Vagina (tissue), 2 donors: ENCODE measurements at places on chromosomes 1 and 21.

GRCh38 chr1:25820247-25821111 lies 725 bp downstream of the MTFR1L start:
- DNase-seq = no peak

GRCh38 chr1:53524428-53525375 lies 65.5 kb downstream of the DMRTB1 start:
- no peak for DNase-seq

GRCh38 chr1:59064592-59064991 lies 232.3 kb upstream of the FGGY start:
- DNase-seq = no peak

GRCh38 chr1:17542645-17543044 lies 3.1 kb downstream of the ARHGEF10L start:
- DNase-seq = no peak

DNA sequence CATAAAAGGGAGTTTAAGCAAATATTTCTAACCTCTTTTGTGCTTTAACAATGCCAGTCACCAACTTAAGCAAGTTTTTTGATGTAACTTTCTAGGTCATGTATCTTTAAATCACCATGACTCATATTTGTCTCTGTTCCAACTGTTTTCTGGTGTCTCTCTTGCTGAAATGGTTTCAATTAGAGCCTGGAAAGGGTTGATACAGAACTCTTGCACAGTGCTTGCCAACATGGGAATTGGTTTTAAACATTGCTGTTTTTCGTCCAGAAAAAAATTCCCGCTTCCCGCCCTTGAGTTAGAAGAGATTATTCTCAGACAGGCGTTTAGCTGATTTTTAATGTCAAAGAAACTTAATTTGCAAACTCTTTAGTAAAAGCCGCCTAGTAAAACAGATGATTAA lies 46.4 kb upstream of the SLC22A15 start:
- DNase-seq = no peak

DNA sequence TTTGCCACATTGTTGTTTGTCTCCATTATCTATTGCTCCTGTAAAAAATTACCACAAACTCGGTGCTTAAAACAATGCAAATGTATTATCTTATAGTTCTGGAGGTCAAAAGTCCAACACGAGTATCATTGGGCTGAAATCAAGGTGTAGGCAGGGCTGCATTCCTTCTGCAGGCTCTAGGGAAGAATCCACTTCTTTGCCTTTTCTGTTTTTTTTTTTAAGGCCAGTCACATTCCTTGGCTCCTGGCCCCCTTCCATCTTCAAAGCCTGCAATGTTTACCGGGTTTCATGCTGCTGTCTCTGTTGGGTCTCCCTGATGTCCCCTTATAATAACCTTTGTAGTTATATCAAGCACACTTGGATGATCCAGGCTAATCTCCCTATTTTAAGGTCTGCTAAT lies 212.7 kb downstream of the PTBP2 start:
- DNase-seq = no peak

- DNase-seq = no peak
Observed at GRCh38 chr1:157019457-157019856, 26.1 kb downstream of the ARHGEF11 start.

DNA sequence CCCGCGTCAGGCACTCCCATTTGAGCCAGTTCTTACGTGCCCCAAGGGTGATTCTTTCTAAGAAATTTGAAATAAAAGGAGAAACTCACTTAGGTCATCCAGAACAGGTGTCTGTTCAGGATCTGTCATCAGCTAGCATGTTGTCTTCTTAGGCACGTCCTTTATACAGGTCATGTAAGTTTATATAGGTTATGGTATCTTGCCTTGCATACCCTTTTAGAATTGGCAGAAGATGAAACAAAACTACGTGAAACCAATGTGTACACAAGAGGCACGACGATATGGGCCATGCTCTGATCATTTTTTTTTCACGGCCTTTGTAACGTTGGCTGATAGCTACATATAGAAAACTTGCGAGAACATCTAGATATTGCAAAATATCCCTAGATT lies 579 bp upstream of the GTF2B start:
- DNase-seq = no peak

DNA sequence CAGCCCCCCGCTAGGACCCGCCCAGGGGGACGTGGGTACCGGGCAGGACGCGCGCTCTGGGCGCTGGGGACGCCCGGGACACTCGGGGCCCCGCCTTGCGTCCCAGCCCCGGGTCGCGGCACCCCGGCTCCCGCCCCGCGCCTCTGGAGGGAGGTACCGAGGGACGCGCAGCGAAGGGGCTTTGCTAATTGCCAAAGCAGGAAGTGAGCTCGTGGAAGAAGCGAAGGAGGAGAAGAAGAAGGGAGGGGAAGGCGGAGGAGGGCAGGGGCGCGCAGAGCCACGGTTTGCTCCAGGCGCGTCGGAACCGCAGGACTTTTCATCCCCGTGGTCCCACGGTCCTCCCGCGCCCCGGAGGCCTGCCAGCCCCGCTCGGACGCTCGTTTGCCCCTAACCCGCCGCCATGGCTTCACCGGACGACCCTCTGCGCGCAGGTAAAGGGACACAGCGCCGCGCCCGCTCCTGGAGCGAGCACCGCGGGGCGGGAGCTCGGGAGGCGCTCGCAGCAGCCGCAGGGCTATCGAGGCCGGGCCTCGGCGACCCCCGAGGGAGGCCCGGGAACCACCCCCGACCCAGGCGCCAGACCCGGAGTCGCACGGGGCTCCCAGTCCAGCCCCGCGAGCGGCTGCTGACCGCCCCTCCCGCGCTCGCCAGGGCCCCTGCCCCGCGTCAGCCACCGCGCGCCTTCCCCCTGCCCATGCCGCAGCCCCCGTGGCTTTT lies 1.3 kb downstream of the EDARADD start:
- no peak for DNase-seq

GRCh38 chr1:151612501-151613281 lies 841 bp downstream of the SNX27 start:
- DNase-seq = no peak

- DNase-seq = no peak
Observed at GRCh38 chr1:209123601-209124000, 459.9 kb upstream of the CAMK1G start.

DNA sequence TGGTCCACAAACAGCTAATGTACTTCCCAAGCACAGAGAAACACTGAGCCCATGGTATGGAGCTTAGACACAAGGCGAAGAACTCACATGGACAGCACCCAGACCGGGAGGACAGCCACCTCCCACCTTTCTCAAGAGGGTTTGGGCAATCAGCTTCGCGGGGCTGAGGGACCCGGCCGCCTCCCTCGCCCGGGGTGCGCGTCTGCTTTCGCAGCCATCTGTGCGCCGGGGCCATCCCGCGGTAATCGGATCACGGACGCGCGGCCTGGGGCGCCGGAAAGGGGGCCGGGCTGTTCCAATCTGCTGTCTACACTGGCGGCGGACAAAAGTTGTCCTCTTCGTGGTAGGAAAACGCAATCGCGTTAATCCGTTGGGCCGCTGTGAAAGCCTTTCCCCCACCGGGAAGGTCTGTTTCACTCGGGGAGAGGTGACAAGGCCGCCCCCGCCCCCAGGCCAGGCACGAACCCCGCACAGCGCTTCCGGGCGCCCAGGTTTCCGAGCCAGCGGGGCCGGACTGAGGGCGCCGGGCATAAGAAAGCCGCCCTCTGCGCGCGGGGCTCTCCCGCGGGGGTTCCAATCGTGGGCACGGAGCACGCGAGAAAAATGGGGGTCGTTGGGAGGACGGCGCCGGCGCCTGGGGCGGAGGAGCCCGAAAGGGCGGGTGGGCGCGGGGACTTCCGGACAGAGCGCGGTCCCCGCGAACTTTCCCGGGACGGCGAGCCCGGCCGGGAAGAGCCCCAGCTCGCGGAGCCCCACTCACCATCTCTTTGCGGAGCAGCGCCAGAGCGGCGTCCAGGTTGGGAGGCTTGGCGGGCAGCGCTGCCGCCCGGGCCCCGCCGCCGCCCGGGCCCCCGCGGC lies 664 bp downstream of the FAM89A start:
- no peak for DNase-seq

- DNase-seq = no peak
Observed at GRCh38 chr21:42056468-42056867, 14.6 kb upstream of the UMODL1 start.

GRCh38 chr1:67134695-67135094 lies at the start of gene C1orf141:
Gene C1orf141 (minus strand): TSS chr1:67134970. CDS start chr1:67127240, 7,730 bp downstream.
- DNase-seq = no peak

GRCh38 chr1:27487966-27488884 lies 1.7 kb downstream of the WASF2 start:
- DNase-seq = no peak
